ENCODE measurements at places on chromosomes 16 and 17.
A peak's percentile ranks its signal among the peaks of the same experiment; 100 is the strongest.

DNA sequence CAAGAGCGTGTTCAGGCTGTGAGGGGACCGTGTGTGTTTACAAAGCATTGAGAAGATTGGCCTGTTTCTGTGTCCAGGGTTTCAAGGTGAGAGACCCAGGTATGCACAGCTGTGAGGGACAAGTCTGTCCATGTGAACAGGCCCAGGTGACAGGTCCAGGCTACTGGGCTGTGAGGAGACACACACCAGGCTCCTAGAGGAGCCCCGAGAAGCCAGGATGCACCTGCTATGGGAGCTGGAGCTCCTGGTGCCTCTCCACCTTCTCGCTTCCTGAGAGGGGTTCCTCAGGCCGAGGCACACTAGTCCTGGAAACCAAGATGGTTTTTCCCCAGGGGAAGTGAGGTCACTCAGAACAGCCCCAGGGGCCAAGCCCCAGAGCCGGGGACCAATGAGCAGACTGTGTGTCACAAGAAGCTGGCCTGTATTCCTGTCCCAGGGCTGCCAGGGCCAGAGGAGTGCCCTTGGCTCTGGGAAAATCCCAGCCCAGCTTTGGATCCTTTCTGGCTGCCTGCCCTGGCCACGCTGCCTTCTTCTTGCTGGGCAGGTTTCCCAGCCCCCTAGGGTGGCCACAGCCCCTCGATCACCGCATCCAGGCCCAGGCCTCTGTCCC is 153.4 kb upstream of the PLCG2 start:
- DNase-seq = no peak

- DNase-seq = peak; percentile 69
Observed at GRCh38 chr16:70298988-70299938, at the start of gene DDX19B. Gene DDX19B (plus strand): TSS chr16:70299186. CDS start chr16:70299298, 112 bp downstream.

DNA sequence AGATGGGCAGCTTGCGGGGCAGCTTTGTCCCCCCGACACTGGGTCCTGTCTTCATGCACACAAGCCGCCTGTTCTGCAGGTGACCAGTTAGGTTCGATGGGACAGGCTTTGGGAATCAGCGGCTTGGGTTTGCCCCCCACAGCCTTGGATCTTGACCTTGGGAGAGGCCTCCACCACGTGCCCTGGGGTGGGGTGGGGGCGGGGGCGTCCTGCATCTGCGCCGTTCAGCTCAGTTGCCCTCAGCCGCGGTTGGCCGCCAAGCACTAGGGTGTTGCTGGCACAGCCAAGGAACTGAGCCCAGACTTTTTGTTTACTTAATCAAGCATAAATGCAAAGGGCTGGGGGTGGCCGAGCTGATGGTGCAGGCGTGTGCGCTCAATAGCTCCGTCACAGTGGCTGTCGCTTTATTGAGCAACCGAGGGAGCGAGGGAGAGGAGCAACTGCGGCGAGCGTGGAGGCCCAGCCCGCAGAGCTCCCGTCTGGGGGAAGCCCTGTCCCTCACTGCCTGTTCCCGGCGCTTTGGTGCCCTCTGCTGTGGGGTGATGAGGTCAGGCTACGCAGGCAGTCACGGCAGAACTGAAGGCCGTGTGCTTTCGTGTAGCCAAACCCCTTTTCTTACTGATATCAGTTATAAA is 33.9 kb downstream of the JPH3 start:
- DNase-seq = peak; percentile 86

- no peak for DNase-seq
Observed at GRCh38 chr17:27904534-27905446, 11.6 kb upstream of the LYRM9 start.

- no peak for DNase-seq
Observed at GRCh38 chr16:2970563-2970962, 1.4 kb downstream of the PAQR4 start.

DNA sequence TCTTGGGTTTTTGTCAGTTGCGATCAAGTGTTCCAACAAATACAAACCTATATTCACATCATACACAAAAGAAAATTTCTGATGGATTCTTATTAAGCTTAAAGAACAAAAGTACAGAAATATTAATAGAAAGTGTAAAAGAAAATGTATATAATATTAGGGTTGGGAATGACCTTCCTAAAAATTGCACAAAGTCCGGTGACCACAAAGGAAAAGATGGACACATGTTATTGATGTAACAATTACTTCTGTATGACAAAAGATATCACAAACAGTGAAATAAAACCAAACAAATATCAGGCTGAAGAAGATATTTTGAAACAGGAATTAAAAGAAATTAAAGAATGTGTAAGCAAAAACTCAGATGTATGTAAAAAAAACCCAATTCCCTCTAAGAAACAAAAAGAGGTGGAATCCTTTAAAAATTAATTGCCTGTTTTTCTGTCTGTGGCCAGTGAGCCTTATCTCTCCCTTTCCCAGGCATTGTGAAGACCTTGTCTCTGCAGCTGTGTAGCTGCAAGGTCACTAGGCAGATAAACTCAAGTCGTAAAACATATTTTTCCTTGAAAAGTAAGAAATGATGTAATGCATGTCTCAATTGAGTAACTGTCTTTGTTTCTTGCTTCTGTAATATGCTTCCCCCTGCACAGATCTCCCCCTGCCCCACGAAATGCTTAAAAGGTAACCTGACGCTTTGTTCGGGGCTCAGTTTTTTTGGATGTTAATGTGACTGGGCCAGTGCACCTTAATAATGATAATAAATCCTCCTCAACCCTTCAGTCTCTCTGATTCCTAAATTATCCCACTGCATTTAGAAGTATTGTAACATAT is 2.8 kb downstream of the ST6GALNAC1 start:
- no peak for DNase-seq

DNA sequence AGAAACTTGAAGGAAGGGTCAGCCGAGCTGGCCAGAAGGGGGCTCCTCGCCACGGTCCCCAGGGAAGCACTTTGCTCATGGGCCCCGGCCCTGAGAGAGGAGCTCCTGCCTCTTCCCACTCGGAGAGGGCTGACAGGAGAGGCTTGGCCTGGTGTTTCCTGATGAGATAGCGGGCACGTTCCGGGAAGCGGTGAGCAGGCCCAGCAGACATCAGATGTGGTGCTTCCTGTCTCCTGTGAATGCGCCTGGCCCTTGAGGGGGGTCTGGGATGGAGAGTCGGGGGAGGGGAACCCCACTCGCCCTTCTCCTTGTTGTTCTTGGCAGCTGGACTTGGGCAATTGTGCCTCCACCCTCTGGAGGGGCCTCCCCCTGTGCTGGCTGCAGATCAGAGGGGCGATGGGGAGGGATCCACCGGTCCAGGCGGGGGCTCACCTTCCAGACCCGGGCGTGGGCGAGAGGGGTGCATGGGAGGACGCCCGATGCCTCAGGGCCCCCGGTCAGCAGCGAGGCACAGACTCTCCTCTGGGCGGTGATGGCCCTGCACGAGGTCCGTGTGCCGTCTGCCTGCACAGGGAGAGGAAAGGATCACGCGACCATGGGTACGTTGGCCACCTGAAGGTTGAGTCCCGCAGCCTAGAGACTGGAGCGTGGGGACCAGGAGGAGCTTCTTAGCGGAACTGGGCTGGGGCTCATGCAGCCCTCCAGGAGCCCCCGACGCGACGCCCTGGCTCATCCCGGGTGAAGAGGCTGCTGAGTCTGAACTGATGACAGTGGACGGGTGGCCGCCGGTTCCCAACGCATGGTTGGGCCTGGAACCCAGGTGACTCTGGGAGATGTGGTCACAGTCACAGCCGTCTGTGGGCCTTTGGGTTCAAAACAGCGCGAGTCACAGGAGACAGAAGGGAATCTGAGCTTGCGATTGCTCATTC is 25.4 kb downstream of the METRNL start:
- no peak for DNase-seq

GRCh38 chr17:57721967-57722703 is 23.0 kb downstream of the CCDC182 start:
- no peak for DNase-seq

DNA sequence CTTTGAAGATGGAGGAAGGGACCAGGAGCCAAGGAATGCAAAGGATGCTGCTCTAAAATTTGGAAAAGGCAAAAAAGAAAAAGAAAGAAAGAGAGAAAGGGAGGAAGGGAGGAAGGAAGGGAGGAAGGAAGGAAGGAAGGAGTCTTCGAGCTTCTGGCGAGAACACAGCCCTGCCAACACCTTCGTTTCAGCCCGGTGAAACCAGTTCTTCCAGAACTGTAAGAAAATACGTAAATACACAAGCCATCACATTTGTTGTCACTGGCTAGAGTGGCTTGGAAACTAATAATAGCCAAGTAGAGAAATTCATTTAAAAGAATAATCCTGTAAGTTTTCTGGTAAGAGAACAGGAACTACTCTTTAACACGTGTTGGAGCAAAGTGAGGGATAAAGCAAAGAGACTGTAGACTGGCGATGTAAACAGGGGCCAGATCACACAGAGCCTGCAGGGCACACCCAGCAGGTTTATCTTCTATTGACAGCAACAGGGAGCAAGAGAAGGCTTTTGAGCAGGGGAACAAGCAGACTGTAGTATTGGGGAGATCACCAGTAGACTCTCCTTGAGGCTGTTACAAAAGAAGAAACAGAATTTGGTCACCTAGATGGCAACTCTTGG is 188.7 kb upstream of the MPHOSPH6 start:
- DNase-seq = no peak

GRCh38 chr17:28031174-28031573 is 11.3 kb upstream of the NLK start:
- no peak for DNase-seq

DNA sequence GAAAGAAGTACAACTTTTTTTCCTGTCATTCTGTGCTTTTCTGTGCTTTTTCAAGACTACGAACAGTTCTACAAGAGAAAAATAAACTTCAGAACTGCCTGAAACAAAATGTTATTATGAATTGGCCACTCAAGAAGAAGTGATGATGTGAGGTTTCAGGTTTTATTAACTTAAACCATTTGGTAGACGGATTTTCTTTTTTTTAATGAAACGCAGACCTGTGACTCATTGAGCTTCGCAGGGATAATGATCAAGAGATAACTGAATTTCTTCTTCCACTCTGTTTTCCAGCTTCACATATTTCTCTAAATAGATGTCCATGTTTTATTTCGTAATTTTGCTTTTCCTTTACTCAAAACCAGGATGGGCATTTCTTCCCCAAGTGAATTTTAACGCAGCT is 32.7 kb downstream of the AIPL1 start:
- DNase-seq = no peak

- DNase-seq = no peak
Observed at GRCh38 chr17:66448026-66448639, 145.7 kb downstream of the PRKCA start.

DNA sequence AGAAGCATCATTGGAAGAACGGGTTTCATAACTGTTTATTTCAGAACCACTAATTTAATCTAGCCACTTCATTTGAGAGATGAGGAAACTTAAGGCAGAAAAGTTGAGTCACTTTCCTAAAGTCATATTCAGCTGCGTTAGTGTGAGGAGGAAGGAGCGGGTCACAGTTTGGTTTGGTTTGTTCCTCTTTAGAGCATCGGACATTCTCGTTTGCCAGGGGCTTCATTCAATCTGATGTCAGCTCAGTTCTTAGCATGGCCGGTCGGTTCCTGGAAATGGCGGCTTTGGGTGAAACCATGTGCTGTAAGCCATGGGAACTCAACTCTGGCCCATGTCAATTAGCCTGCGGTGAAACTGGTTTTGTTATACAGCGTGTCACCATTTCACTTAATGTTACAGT is 186.5 kb downstream of the LGALS9B start:
- DNase-seq = no peak

DNA sequence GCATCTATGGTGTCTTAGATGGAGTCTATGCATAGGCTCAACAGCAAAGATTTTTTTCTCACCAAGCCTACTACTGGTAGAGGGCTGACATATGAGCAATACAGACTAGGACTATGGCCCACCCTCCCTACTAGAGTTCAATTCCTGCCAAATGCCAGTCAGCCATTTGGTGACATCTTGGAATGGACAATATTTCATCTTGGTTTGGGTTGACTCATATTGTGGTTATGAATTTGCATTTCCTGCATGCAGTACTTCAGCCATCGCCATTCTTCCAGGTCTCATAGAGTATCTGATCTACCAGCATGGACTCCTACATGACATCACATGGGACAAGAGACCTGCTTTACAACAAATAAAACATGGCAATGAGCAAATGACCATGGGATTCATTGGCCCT is 778.1 kb upstream of the SOX9 start:
- no peak for DNase-seq

GRCh38 chr17:29148257-29148789 is 31.9 kb downstream of the MYO18A start:
- no peak for DNase-seq

DNA sequence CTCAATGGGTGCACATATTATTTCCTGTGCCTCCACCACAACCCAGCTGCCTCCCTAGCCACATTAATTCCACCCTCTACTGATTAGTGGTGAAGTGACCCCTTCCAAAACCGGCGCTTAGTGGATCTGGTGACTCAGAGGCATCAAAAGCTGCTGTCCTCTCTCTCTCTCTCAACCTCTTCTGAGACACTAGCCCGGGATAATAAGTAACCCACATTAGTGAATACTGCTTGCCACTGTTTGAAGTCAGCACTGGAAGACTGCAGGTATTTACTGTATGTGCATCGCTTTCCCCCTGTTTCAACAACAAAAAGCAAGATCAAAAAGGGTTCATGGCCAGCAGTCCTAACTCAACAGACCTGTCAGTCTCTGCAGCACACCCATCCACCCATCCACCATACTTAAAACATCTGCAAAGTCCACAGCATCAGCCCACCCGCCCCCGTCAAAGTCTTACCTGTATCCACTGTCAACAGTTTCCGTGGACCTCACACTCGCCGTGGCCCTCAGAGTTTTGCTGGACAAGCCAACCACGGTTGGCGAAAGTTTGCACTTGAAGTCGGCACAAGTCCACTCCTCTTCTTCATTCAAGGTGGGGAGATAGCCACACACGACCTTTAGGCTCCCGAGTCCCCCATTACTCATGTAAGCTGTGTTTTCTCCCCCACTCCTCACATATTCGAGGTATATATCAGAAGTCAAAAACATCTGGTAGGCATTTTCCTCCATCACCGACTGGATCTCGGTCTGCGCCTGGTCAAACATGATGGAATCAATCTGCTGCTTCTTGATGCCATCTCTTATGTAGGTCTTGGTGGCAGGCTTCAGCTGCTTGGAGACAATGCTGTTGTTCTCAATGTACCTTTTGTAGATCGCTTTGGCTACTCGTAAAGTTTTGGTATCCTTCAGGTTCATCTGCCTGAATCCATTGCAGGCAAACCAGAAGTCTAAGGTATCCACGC is 3.8 kb downstream of the AXIN2 start:
- no peak for DNase-seq

DNA sequence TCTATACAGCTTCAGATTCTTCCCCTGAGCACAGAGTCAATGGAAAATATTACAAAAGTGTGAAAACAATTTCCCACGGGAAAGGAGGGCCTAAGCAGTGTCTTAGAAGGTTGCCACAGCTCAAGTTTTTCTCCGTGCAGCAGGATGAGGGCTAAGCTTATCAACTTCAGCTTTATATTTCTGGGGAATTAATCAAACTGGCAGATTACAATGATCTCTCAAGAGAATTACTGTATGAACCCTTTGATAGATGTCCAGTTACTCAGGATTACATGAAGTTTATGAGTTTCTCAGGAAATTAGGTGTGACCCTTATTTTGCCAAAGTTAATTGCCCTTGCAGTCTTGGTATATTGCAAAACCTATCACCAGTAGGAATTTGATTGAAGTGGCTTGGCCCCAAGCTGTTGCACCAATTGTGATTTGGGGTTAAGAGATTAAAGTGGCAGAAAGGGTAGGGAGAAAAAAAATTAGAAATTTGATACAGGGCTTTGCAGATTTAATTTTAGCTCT is 298.4 kb downstream of the MAP2K6 start:
- no peak for DNase-seq

- no peak for DNase-seq
Observed at GRCh38 chr17:4319221-4319620, 47.3 kb downstream of the UBE2G1 start.
